ENCODE measurements at places on chromosomes 4 and X.

DNA sequence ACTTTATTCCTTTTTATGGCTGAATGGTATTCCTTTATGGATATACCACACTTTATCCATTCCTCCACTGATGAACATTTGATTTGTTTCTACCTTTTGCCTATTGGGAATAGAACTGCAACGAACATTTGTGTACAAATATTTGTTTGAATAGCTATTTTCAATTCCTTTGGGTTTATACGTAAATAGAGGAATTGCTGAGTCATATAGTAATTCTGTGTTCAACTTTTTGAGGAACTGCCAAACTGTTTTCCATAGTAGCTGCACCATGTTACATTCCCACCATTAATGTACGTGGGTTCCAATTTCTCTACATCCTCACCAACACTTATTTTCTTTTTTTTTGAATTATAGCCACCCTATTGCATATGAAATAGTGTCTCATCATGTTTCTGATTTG lies 156.5 kb upstream of the ATP6AP2 start:
- no peak for DNase-seq

- no peak for DNase-seq
These were observed 10.2 kb upstream of the GRIA3 start for GRCh38 chrX:123173833-123174232.

DNA sequence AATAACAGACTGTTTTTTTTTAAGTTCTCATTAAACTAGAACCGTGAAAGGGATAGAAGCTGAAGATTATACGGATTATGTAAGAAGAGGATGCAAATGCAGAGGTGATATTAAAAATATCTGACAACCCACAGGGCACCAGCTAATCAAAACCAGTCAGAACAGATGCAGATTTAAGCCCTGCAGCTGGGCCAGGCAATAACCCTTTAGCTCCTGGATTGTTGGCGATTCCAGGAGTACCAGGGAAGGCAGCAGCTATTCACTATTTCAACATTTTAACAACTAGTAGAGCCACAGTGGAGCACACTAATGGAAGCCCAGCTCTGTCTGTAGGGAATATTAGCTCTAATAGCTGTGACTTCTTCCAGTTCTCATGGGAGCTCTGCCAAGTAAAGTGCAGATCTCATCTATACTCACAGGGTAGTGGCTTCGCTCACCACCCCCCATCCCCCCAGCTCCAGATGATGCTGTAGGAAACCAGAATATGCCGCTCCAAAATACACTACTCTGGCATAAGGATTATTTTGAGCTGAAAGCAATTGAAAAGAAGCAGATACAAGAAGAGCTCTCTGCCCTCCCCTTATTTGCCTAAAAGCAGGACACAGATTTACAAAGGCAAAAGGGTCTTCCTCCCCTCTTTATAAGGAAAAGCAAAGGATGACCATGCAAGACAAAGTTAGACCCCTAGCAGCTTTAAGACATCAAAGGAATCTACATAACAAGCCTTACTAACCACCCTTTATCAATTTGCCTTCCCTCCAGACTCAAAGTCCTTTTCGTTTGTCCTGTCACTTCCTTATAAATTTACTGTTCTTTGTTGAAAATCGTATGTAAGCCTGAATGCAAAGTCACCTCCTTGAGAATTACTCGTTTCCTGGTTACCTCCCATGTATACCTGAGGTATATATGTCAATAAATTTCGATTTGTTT lies 13.7 kb downstream of the SCD5 start:
- DNase-seq: no peak

GRCh38 chr4:113050371-113050755 lies 910 bp downstream of the ANK2 start:
- DNase-seq: no peak

DNA sequence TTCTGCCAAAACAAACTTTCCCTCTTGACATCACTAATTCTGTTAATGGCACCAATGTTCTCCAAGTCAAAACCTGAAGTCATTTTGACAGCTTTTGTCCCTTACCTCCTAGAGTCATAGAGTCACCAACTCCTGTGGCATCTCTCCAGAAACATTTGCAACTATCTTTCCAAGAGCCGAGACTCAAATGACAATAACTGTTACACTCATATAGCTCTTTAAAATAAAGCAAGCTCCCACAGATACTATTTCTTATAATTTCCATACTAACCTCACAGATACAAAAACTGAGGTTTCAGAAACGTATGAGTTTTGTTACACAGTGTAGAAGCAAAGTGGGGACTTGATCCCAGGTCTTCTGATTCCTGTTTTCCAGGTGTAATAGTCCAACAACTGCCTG lies 18.3 kb downstream of the GPRIN3 start:
- no peak for DNase-seq

DNA sequence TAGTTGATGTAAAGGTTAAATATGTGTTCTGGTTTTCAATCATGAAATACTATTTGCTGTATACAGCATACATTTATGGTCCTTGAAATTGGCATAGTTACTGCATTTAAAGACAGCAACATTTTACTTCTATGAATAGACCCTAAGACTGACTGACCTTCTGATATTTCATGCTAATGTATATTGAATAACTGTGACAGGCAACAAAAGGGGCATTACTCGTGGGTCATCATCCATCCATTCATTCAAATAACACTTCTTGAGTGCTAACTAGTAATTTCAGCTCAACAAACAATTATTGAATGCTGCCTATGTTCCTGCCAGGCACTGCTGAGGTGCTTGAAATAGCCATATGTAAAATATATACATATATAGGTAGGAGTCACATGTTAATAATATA lies 92.8 kb upstream of the ADAMTS3 start:
- DNase-seq: no peak

- no peak for DNase-seq
These were observed 27.4 kb downstream of the TRAPPC11 start for GRCh38 chr4:183686461-183686860.

- no peak for DNase-seq
These were observed 137.6 kb downstream of the DCK start for GRCh38 chr4:71130827-71131603.

DNA sequence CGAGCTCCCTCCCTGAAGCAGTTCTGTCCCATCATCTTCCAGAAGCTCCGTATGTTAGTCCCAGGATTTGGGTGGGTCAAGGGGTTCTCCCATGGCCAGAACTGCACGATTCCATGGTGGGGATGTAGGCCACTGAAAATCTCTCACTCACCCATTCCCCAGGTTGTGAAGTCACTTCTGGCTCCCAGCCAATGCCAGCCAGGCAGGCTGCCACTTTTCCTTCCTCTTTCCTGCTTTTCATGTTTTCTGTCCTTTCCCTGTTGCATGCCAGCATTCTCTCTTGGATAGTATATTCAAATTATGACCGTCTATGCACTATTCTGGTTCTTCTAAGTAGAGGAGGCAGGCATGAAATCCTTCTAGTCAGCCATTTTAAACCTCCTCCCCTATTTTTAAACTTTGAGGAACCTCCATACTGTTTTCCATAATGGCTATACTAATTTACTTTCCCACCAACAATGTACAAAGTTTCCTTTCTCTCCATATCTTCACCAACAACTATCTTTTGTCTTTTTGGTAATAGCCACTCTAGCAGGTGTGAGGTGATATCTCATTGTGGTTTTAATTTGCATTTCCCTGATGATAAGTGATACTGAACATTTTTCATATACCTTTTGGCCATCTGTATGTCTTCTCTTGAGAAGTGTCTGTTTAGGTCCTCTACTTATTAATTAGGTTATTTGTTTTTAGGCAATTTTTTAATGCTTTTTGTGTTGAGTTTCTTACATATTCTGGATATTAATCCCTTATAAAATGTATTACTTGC lies 182.1 kb upstream of the TET2 start:
- DNase-seq: no peak

GRCh38 chr4:152609481-152609880 lies 70.3 kb downstream of the TMEM154 start:
- no peak for DNase-seq

GRCh38 chr4:7635445-7636239 lies 200.9 kb upstream of the PSAPL1 start:
- DNase-seq: no peak

DNA sequence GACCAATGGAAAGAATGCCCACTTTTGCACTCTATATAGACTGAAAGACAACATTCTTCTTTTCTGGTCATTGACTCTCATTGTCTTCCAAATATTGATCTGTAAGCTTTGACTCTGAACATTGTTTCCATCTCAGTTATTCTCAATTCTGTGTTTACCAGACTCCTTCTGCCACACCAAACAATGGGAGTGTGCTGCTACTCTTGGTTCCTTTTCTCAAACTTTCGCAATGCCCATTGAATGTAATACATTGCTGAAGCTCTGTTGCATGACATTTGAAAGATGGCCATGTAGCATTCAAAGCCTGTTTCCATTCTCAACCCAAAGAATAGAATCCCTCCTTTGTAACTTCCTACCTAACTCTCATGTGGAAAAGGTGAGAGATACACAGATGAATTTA lies 136.2 kb downstream of the BTC start:
- no peak for DNase-seq

DNA sequence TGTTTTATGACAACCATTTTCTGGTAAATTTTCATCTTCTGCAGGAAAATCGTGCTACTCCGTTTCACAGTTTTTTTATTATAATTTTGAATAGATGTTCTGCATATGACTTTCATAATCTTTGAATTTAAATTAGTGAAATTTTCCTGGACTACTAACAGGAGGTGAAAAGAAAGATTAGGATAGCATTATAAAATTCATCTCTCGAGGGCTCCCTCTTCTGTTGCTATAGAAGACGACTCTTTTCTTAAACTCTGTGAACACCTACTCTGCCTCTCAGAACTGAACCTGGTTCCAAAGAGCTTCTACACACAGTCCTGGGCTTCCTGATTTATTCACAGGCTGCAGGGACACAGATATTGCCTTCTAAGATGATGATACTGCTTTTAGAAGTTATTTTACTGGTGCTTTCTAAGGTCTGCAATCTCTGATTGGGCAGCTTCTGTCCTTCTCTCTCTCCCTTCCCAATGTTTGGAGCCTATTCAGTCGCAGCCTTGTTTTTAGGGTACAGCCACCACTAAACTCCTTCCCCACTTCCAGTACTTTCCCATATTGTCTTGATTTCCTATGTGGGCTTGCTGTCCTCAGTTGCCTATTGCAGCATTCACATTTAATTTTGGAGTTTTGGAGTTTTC lies 10.1 kb upstream of the SAP30 start:
- no peak for DNase-seq

GRCh38 chrX:104565791-104566680 lies at the start of gene IL1RAPL2:
TSS of gene IL1RAPL2 (plus strand) at chrX:104566199.
- DNase-seq: no peak

- DNase-seq: no peak
These were observed 14.3 kb upstream of the TSPAN5 start for GRCh38 chr4:98672583-98673287.

DNA sequence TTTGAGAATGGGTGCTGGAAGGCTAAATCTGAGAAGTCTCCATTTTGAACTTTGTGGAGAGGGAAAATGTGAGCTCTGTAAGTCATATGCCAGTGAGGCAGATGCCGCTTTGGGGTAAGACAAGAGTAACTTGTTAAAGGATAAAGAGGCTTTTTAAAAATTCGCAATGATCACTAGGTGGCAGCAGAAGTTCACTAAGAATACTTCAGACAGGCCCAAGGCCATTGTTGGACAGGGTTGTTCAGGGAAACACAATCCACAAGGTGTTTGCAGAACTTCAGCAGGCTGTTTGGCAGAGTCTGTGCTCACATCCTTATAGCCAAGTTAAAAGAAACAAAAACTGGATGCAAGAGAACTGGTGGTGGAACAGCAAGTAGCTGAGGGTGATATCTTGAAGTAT lies 13.7 kb upstream of the PIGA start:
- no peak for DNase-seq

DNA sequence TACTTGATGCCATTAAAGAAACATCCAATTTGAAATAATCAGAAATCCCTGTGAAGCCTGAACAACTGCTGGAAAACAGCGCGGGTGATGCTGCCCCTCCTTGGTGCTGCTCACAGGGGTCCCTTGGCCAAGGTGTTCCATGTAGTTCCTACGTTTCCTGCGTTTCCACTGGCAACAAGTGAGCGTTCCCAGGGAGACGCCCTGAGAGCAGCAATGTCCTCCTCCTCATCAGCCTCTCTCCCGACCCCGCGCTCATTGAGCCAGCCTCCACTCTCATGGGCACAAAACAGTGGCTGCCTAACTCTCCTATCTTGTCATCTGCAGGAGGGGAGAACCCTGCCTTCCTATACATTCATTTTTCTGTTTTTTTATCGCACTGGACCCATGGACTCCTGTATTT lies 18.9 kb downstream of the LETM1 start:
- DNase-seq: no peak

GRCh38 chrX:79110731-79111130 lies 33.8 kb upstream of the GPR174 start:
- no peak for DNase-seq

- no peak for DNase-seq
These were observed 158.3 kb downstream of the DMD start for GRCh38 chrX:33053001-33053400.

- no peak for DNase-seq
These were observed 91.6 kb downstream of the AREG start for GRCh38 chr4:74536557-74536956.

All from stimulated activated CD4-positive, alpha-beta T cell treated with anti-CD3 and anti-CD28 coated beads, Interleukin-12 subunit alpha, Interleukin-12 subunit beta, amount 100 ng/mL, for 24 hours (primary cell).